ENCODE measurements at places on chromosomes 2 and 18.
A peak's percentile ranks its signal among the peaks of the same experiment; 100 is the strongest.

- DNase-seq = peak; percentile 30
These were observed 602.2 kb downstream of the NYAP2 start for GRCh38 chr2:226001716-226002115.

DNA sequence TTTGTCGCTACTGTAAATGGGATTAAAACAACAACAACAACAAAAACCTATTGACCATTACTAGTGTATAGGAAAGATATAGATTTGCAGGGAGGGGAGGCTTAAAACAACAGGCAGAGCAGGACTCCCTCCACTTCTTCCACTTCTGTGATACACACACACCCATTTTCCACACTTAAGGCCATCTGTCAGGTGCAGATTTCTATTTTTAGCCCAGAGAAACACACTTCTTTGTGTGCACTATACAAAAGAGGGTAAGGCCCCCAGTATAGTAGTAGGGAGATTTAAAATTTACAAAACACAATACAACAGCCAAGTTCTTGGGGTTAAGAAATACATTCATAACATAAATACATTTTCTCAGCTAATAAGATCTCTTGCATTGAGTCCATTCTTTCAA, 22.4 kb downstream of the PTPN2 start:
- DNase-seq = no peak

DNA sequence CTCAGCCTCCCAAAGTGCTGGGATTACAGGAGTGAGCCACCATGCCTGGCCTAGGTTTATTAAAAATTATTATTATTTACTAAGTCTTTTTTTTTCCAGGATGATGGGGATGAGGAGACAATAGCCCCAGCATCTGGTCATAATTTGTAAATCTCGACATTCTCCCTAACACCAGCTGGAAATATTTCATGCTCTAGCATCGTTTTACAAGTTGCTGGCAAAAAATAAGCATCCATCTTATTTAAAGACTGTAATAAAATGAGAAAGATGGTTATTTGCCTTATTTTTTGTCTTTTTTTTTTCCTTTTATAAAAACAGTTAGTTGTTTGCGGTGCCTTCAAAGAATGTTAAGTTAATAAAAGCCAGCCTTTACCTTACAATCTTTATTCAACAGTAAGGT, 56.7 kb downstream of the SF3B1 start:
- no peak for DNase-seq

- DNase-seq = no peak
These were observed 74.6 kb downstream of the COL5A2 start for GRCh38 chr2:189104934-189105333.

DNA sequence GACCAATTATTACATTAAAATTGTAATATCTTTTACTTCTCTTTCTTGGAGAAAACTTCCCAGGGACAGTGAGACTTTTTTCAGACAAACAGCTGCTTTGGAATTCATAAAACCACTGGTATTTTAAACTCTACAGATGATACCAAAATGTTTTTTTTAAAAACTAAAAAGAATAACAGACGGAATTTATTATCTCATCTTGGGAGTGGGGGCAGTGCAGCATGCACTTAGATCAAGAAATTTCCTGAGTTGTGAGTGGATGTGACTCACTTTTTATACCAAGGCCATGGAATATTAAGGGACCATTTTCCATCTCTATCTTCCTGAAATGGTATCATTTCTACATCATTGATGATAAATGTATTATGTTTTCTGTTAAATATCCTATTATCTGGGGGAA, 422.8 kb upstream of the HNRNPA3 start:
- DNase-seq = no peak

Data from renal cortical epithelial cell (primary cell).